SK-N-MC (cell line): ENCODE measurements at places on chromosomes 3 and 15.

GRCh38 chr3:52606373-52607085 is 70.1 kb downstream of the UQCC5 start:
- DNase-seq, result no peak

- DNase-seq, result no peak
Measured at GRCh38 chr3:75341324-75342067, 322.6 kb upstream of the FRG2C start.

DNA sequence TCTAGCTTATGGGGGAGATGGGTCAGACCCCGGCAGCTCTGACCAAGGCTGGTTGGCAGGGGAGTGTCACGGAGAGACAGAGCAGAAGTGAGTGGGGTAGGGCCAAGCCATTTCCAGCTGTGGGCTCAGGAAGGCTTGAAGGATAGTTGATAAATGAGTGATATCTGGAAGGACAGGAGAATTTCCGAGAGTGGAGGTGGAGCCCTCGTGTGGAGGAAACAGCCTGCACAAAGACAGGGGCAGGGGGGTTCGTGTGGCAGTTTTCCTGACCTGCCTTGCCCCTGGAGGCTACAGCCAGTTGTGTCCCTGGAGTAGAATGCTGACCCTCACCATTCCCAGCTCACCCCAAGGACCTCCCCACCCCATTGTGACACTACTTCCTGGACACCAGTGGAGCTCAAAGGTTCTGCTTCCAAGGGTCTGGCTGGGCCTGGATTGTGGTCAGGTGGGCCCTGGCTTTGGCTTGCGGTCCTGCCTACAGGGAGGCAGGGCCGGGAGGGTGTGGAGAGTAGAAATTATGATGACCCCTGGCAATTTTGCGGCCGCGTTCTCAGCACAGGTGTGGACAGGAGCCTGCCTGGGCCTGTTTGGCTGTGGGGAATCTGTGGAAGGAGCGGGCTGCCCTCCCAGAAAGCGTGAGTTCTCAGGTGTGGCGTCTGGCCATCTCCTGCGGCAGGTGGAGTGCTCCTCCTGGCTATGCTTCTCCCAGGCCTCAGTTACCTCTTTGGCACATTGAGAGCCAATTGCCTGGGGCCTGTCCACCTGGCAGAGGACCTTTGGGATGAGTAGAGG is at the start of gene SLC22A14:
SLC22A14 (plus strand) TSS at position 400 of the 792 bp plus-strand sequence. CDS start 23,733 bp downstream, outside the sequence.
- DNase-seq, result no peak

GRCh38 chr3:39226106-39226741 is 33.8 kb upstream of the XIRP1 start:
- no peak for DNase-seq

GRCh38 chr3:89783341-89783927 is 676.0 kb downstream of the EPHA3 start:
- DNase-seq, result no peak

- DNase-seq, result no peak
Measured at GRCh38 chr3:170486398-170486797, 67.7 kb downstream of the CLDN11 start.

DNA sequence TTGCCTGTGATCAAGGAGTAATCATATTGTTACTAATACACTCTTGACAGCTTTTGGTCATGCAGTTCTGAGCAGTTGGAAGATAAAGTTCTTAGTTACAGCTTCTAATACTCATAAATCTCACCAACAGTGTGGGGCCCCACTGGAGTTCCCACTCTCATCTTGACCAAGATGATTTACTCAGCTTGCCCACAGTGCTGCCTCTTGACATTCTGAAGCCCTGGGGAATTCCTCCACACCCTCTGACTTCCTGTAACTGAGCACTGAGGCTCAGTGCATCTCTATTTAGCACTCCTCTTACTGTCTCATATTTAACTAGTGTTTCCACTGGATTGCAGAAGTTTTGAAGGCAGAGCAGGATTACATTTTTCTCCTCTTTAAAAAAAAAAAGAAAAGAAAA is 1.9 kb upstream of the ARL6IP5 start:
- no peak for DNase-seq

GRCh38 chr3:14435175-14436014 is 33.0 kb downstream of the SLC6A6 start:
- no peak for DNase-seq

DNA sequence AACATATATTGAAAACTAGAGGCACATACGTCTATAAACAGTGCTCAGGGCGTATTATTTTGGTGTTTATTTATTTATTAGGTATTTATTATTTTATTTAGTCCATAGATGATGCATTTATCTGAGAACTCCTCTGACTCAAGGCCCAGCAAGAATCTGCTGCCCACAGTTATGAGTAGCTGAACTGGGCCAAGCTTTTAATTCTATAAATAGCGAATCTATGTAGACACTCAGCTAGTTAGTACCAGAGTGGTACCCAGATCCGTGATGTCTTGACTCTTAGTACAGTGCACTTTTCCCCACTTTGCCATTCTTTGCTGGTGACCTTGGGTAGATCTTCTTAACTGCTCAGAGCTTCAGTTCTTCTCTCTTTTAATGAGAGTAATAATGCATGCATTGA is 370.4 kb upstream of the TPRG1 start:
- no peak for DNase-seq

DNA sequence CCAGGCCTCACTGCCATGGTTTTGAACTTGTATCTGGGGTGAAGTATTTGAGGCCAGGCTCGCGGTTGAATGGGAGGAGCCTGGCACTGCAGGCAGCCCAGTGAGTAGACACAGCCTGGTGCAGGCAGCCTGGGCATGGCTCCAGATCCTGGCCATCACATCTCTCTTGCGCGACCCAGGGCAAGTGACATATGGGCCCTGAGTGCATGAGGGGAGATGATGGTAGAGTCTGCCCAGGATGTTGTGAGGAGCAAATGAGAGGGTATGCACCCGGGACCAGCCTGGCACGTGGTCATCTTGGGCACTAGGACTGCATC is 103.5 kb downstream of the TBC1D2B start:
- DNase-seq, result no peak

- no peak for DNase-seq
Measured at GRCh38 chr3:194935632-194936470, 250.2 kb downstream of the FAM43A start.

GRCh38 chr3:29764603-29765254 is 483.9 kb downstream of the RBMS3 start:
- peak; percentile 61 for DNase-seq

DNA sequence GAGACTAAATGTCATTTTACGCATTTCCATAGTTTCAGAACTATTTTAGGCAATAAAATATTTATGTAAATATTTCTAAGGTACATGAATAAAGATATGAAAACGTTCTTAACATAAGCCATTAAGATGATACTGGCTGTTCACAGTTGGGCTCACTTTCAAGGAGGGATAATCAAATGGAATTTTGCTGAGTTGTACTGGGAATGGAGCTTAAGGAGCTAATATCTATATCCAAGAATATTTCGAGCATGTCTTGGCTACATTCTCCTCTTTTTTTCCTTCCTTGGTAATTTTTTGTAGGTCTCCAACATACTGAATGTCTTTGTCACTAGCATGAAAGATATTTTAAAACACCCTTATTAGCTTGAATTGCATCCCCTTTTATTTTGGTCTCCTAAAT is 383.4 kb downstream of the RAP2B start:
- DNase-seq, result no peak

- DNase-seq, result no peak
Measured at GRCh38 chr3:134428401-134428800, 54.2 kb upstream of the AMOTL2 start.

DNA sequence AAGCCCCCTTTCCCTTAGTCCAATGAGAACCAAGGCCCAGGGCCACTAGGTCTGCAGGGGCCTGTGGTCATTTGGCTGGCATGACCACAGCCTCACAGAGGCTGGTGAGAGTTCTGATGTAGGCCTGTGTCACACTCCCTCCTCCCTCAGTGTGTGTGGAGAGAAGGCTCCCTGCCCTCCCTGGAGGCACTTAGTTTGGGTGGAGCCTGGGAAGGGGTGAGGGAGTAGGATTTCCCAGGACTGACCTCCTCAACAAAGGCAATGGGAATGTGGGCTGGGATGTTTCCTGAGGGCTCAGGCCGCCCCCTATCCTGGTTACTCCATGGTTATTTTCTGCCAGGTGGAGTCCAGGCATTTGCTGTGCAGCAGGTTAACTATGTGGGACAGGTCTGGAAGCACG is 7.6 kb downstream of the TEX264 start:
- DNase-seq, result no peak

DNA sequence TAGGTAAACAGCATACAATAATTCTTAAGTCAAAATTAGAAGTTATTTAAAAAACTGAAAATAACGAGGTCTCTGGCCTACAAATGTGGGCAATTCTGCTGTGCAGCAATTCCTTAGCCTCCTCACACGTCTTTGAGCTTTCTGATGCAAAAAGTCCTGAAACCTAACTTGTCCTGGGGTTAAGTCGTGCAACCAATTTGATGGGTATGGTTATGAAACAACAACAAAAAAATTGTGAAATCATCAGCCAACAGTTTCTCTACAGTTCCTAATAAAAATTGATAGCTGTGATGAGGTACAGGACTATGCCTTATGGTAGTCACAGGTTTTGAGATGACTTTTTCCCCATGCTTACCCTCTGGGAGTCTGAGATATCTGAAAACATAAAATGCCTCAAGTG is 6.5 kb upstream of the GLB1 start:
- DNase-seq, result no peak

- DNase-seq, result no peak
Measured at GRCh38 chr3:149203758-149204157, 17.9 kb downstream of the CP start.

GRCh38 chr3:77726517-77726916 is 686.6 kb downstream of the ROBO2 start:
- DNase-seq, result no peak

- no peak for DNase-seq
Measured at GRCh38 chr15:41966414-41966812, 5.9 kb downstream of the EHD4 start.

GRCh38 chr3:57654267-57654666 is 38.6 kb downstream of the DENND6A start:
- no peak for DNase-seq

DNA sequence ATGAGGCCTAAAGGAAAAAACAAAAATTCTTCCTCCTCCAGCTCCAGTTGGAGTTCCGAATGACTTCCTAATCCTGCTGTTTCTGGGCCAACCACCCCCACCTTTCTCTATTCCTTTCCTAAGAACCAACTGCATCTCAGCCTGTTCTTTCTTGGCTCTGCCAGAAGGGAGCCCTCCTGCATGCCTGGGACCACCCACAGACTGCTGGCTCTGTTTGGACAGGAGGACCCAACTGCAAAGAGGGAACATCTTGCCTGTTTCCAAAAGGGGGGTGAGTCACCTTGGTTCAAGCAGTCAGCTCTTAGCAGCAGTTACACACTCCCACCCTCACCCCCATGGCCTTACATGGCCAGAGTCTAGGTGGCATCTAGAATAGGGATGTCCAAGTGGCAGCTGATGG is 116.0 kb upstream of the PRICKLE2 start:
- no peak for DNase-seq

DNA sequence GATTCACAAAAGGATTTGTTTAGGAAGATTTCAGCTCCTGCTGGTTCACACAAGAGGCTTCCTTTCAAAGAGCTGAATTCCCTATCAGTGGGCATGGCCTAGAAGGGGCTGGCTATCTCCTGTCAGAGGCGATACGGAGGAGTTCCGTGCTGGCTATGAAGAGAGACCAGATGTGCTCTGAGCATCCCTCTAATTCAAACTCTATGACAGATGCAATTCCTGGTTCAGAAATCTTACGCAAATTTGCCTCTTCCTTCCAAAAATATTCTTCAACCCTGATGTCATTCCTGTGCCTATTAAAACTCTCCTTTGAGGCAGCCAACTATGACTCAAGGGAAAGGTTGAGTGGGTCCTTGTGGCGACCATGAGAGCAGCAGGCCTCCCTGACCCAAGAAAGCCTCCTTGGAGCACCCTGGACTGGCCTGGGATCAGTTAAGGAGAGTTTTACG is 139.3 kb upstream of the HES1 start:
- DNase-seq, result no peak

- DNase-seq, result no peak
Measured at GRCh38 chr3:119084371-119085069, 49.9 kb upstream of the IGSF11 start.

- no peak for DNase-seq
Measured at GRCh38 chr15:63405683-63406390, 24.2 kb upstream of the CA12 start.

DNA sequence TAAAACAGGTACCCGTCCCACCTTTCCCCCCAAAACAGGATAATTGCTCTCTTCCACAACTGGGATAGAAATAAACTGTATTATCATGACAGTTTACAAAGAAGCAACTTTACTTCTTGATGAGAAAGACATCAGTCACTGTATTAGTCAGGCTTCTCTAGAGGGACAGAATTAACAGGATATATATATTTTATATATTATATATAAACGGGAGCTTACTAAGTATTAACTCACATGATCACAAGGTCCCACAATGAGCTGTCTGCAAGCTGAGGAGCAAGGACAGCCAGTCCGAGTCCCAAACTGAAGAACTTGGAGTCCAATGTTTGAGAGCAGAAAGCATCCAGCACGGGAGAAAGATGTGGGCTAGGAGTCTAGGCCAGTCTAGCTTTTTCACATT is 18.4 kb upstream of the PLSCR4 start:
- DNase-seq, result no peak

GRCh38 chr3:41247055-41248004 is 48.0 kb downstream of the CTNNB1 start:
- DNase-seq, result no peak

- no peak for DNase-seq
Measured at GRCh38 chr15:92941668-92942067, 41.5 kb downstream of the CHD2 start.

DNA sequence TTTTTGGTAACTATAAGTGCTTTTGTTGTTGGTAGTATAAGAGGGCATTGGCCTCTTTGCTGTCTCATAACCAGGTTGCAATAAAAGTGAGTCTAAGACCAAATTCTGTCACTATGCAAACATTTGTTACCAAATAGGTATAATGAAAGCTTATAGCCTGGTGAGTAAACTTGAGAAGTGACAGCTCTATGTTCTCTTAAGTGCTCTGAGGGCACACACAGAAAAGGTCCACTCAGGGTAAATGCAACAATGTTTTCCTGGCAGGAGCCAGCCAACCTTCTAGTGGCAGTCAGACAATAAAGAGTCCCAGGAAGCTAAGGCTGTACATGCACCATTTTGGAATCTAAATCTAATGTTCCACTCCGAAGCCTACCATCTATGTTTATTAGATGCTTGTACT is 262.1 kb upstream of the TGFBR2 start:
- no peak for DNase-seq

DNA sequence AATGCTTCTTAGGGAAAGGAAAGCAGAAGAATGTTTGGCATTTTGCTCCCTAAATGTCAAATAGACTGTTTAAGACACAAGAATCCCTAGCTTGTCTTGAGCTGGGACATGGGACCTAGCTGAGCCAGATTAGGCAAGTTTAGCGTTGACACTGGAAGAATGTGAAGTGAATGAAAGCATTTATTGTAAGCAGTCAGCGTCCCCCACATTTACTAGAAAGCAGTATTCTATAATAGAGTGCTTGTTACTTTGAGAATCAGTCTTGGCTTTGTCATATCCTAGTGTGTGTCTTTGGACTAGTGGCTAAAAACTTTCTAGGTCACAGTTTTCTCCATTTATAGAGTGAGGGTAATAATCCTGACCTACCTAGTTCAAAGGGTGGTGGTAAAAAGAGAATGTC is 161.6 kb downstream of the ADAMTSL3 start:
- no peak for DNase-seq
